Stimulated activated CD8-positive, alpha-beta memory T cell treated with anti-CD3 and anti-CD28 coated beads, Interleukin-4, amount 100 ng/mL, for 48 hours (primary cell): ENCODE measurements at places on chromosomes 12 and 14.

DNA sequence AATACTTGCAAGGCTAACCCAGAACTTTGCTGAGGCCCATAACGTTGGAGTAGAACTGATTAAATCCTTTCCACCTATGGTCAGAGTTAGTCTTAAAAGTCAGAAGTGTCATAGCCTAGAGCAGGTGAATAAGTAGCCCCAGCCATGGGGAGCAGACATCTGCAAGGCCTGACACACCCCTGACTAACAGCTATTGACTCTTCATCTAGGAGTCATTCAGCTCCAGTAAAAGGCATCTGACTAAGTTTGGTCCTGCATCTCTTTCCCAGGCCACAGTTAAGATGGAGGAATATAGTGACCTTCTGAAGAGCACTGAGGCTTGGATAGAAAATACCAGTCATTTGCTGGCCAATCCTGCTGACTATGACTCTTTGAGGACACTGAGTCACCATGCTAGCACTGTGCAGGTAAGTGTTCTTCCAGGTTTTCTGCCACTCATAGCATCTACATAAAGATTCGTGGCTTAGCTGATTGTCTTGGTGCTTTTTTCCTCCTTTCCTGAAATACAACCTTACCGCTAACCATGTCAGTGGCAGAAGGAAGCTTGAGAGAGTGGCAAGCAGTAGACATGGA is 212.9 kb downstream of the ESR2 start:
- no peak for DNase-seq

DNA sequence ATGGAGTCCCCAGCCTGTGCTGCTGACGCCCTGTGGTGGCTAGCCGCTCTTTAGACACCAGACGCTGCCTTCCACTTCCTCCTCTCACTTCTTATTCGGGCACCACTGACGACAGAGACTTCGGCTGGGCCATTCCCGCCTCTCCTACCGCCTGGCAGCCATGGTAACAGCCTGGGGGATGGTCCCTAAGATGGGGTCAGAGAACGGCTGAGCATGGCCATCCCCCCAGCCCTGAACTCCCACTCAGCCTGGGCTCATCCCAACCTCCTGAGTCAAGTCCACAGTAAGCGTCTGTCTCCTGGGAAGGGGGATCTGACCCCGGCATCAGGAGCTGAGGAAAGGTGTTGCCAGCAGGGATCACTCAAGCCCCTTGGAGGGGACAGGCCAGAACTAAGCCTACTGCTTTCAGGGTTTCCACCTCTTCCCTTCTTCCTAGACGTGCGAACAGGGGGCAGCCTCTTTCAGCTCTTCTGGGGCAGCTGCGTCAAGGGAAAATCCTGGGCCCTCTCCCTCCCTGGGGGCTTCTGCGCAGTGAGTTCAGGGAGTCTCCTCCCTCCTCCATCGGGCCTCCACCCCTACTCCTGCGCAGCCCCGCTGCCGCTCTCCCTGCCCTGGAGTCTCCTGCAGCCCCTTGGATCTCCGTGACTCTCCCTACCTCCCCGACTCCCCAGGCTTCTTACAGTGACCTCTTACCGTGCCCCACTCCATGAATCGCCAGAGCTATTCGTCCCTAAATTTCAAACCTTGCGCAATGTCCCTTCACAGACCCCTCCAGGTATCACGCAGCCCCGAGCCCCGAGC is 643 bp upstream of the TAMALIN start:
- no peak for DNase-seq

GRCh38 chr14:44846232-44846824 is 115.4 kb downstream of the KLHL28 start:
- DNase-seq, result no peak

DNA sequence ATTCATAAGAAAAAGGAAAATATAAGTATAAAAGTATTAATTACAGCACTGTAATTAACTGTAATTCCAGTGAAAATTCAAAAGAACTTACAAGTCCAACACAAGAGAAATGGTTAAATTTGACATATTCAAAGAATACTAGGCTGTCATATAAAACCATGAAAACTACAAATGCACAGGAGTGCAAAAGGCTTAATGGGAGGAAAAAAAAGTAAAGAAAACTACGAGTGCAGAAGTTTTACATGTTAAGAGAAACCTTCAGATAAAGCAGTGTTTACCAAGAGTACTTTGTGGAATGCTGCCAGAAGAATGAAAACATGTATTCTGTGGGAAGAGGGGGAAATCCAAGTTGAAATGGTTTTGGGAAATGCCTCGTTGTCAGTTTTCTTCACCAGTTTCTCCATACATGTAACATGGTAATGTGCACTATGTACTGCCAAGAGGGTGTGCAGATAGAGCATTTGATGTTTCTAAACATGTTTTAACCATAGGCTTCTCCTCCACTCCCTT is 9.1 kb downstream of the HEATR5A start:
- no peak for DNase-seq

GRCh38 chr12:104494793-104495158 is 38.0 kb downstream of the CHST11 start:
- DNase-seq, result no peak

DNA sequence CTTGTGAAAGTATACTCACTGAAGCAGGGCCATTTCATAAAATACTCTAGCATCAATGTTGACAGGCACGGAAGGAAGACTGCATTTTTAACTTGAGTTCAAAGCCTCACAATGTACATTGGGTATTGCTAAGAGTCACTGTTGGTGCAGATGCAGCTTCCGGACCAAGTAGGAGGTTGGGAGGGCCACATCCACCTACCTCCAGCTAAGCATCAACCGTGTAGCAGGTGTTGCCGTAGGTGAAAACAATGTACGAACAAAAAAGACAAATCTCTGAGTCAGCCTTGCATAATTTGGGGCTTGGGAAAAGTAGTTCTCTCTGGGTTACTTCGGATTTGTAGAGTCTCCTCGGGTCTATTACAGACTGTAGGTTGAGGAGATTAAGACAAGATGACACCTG is 48.1 kb downstream of the TMTC1 start:
- DNase-seq, result no peak

DNA sequence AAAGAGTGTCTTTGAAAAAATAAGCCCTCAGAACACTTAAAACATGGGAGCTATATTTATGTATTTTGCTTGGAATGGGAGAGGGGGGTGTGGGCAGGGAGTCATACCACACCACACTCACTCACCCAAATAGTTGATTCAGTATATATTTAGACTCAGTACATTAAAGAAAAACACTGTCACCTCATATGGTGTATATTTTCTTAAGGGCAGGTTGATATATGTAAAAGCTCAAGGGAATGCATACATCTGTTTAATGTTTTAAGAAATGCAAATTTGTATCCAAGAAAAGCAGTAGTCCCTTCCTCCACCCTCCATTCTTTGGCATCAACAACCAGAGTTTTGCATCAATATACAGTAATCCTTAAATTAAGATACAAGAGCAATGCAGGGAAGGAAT is 1.4 kb downstream of the NFYB start:
- DNase-seq, result no peak

DNA sequence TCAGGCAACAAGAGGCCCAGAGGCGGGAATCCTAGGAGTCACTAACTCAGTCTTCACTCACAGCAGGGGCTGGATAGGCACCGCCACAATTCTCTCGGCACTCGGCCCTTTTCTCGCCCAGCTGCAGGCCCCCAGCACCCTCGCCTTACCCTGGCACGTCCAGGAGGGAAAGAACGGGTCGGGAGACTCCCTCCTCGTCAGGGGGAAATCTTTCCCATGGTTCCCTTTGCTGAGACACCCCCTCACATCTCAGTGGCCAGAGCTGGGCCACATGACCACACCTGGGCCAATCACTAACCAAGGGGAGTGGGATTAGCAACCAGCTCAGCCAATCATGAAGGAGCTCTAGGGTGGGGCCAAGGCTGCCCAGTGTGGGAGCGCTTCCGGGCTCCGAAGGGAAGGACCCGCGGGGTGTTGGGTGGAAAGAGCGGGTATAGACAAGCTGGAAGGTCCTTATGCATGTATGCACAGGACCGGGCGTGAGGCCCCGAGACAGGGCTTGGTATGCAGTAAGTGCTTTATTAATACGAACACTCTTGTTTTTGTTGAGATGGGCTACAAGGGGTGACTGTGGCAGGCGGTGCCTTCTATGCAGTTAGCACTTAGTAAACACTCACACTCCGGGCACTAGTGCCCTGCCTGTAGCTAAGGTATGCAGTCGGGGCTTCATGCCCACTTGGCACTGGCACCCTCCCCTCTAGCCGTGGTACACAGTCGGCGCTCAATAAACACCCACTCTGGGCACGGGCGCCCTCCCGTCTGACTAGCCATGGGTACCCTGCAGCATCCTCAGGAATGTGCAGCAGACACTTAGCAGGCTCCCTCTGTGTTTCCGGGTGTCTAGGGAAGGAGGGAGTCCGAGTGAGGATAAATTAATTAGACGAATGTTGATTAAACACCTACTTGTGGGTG is 40.3 kb downstream of the ADGRD1 start:
- no peak for DNase-seq

DNA sequence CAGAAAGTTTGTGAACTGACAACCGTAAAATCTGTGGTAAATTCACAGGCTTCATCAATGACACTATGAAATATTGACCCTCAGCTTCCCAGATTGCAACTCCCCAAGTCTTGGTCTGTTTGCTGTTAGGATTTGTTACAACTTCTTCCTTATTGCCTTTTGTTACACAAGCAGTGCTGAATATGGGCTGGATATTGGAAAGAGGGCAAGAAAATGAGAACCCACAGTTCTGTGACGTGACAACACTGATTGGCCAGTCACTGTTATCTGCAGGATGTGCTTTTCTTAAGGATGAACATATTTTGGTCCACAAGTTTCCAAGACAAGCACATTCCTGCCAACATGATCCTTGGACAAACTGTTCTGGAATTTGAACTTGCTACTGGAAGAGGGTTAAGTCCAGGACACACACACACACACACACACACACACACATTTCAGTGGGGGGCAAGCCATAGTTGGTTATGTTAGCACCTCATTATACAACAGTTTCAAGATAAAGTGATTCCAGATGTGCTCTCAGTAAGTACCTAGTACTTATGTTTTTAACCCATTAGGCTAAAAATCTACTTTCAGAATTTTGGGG is 16.6 kb upstream of the SLC38A2 start:
- no peak for DNase-seq

GRCh38 chr14:103031566-103031911 is 25.8 kb downstream of the CDC42BPB start:
- DNase-seq, result no peak

- no peak for DNase-seq
Measured at GRCh38 chr14:31449971-31450610, 7.2 kb downstream of the DTD2 start.
